ENCODE measurements at places on chromosomes 6 and 20.
A peak's percentile ranks its signal among the peaks of the same experiment; 100 is the strongest.

- no peak for DNase-seq
Measured at GRCh38 chr6:87941556-87942358, 105.9 kb upstream of the SPACA1 start.

DNA sequence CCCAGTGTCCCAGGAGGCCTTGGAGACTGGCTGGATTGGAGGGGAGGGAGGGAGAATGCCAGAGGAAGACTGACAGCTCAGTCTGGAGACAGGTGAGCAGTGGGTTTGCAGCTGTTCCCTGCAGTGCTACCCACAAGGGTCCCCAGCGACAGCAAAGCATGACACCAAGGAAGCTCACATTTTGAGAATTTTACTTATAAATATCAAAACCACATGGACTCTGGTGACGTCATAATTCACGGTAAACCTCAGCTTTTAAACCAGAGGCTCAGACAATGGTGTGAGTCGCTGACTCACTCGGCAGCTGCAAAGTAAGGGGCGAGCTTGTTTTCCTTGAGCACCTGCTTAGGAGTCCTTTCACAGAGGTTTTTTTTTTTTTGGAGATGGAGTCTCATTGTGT is 65.2 kb downstream of the THBS2 start:
- peak; percentile 28 for DNase-seq

GRCh38 chr20:60812561-60812960 is 439.5 kb upstream of the CDH4 start:
- no peak for DNase-seq

DNA sequence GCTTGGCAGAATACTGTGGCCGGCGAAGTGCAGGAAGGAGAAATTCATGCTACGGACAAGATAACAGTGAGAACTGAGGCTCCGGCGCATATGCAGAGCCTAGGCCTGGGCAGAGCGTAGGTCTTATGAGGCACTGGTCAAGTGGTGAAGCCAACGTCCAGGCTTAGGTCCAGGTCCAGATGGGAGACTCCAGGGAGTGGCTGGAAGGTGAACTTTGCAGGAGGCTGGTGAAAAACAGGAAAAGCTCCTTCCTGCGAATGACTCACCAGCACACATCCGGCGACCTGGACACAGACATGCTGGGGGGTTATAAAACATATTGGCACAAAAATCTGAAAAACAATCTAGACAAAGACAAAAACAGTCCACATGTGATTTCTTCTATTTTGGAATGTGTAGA is 15.4 kb downstream of the C6orf141 start:
- DNase-seq = no peak

- peak; percentile 53 for DNase-seq
Measured at GRCh38 chr20:20003031-20003954, 13.9 kb upstream of the NAA20 start.

DNA sequence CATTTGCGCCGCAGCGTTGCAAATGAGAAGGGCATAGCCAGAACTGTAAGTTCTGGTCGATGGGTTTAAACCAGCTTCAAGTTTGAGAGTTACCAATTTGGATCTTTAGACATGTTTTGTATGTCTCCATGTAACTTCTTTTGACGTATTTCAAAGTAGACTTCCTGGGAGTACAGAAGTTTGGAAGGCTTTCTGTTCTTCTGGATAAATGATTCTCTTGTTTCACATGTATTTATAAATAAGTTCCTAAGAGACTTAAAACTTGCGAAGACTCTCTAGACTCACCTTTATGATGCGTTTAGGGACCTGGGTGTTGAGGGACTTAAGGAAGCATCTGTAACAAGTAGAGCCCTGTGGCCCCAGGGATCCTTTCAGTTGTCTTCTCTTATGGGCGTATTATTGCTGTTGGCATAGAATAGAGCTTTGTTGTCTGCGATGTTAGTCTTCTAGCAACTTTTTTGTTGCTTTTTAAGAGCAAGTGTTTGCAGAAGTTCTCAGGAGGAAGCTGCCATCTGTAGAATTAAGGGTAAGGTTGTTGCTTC is 1.3 kb downstream of the CDYL start:
- no peak for DNase-seq

- DNase-seq = no peak
Measured at GRCh38 chr6:131103296-131103695, 32.0 kb upstream of the AKAP7 start.

- no peak for DNase-seq
Measured at GRCh38 chr6:149324428-149324827, 6.9 kb downstream of the TAB2 start.

Data from stimulated activated CD4-positive, alpha-beta T cell treated with anti-CD3 and anti-CD28 coated beads, Interleukin-1b, Interleukin-23, amount 100 ng/mL, for 48 hours (primary cell).